ENCODE measurements at places on chromosomes 7 and 10.

DNA sequence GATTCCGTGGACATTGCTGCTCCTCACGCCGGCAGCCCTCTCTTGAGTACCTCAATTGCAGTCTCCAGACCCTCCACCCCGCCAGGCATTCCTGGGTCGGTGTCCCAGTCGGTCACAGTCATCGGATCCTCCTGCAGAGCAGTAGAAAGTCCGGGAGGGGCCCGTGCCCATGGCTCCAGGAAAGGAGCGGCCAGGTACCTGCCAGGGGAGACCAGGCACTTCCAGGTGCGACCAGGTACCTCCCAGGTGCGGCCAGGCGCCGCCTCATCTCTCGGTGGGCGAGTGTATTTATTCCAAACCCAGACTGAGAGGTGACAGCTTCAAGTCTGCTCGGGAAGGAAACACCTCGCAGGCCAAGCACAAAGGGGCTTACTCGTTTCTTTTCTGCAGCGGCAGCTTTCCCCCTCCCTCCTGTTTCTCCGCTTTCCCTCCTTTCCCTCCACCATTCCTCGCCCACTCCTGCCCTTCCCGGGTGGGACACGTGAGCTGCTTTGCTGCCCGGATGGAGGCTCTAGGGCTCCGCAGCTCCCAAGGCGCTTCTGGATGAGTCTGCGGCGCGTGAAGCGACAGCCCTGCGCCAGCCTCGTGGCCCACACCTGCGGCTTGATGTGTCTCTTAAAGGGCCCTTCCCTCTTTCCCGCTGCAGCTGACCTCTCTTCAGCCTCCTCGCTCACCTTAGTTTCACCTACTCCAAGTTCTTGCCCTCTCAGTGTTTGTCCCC, 39.4 kb upstream of the AGK start:
- peak; percentile 28 for DNase-seq

- no peak for DNase-seq
Measured at GRCh38 chr10:100653238-100653956, 92.0 kb upstream of the PAX2 start.

DNA sequence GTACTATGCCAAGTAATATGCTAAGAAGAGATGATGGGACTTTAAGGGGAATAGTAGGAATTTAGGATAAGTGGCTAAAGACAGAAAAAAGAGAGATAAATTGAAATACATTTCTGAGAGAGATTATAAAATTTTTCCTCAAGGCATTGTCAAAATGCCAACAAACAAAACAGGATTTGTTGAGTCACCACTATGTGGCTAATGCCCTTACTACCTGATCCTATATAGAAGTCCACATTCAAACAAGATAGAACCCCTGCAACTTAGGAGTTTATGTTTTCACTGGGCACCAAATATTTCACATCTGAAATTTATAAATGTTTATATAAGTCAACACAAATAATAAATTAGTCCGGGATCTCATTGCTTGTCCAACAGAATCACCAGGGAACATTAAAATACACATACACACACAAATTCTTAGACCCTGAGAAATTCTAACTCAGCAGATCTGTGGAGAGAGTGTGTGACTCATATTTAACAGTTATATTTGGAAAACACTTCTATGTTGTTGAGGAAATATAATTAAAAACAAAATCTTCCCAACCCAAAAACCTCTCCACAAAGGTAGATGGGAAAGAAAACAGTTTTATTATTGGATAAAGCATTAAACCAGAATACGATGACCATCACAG, 154.3 kb downstream of the PPP1R3A start:
- no peak for DNase-seq

- DNase-seq, result no peak
Measured at GRCh38 chr7:25392588-25393338, 164.5 kb upstream of the NPVF start.
